ENCODE measurements at places on chromosomes 6 and 20. TPM values are rescaled to one million over a fixed set of nuclear protein-coding genes. Genes with fewer than 3 reads are reported as not detected.

DNA sequence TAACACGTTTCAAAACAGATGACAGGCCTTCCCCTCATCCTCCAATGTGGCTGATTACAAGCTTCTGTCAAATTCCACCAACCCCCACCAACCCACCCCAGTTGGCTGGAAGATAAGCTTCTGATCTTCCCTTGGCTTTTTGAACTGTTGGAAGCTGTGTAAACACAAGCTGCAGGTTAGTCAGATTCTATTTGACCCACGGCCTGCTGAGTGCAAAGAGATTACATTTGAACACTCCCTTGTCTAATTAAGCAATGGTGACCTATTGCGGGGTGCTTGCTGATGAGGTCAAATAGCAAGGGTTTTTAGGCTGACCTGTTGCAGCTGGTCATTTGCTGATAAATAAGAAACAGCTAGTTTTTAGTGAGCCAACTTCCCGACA, 379.7 kb downstream of the BMP2 start:
- peak; percentile 82 for DNase-seq
- no peaks in the 10 kb centered on the region for H3K36me3 ChIP-seq
- H3K27ac ChIP-seq = no peak overlapping the region
- H3K4me3 ChIP-seq = no peak overlapping the region
- peaks cover 17% of the 10 kb centered on the region for H3K4me1 ChIP-seq

DNA sequence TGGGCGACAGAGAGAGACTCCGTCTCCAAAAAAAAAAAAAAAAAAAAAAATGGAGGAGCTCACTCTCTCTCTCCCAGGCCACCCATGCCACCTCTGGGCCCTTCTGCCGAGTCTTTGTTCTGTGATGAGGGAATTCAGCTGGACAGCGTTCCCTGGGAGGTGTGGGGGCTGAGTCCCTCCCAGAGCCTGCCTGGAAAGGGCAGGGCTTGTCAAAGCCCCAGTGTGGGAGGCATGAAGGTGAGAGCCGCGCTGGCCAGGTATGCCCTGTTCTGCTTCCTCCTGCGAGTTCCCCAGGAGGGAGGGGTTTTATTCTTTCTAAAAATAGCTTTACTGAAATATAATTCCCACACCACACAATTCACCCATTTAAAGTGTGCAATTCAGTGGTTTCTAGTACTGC, 69.6 kb downstream of the TMEM242 start:
- H3K4me3 ChIP-seq = no peak overlapping the region
- no peak for DNase-seq
- H3K4me1 ChIP-seq = 0 out of 2 replicates have a peak, but pooled peaks cover 5% of the 10 kb centered on the region
- no peaks in the 10 kb centered on the region for H3K36me3 ChIP-seq
- H3K27me3 ChIP-seq = peaks cover 7% of the 10 kb centered on the region
- H3K27ac ChIP-seq = no peak overlapping the region

The PRR3 gene
- 20.6 TPM for polyA plus RNA-seq

DNA sequence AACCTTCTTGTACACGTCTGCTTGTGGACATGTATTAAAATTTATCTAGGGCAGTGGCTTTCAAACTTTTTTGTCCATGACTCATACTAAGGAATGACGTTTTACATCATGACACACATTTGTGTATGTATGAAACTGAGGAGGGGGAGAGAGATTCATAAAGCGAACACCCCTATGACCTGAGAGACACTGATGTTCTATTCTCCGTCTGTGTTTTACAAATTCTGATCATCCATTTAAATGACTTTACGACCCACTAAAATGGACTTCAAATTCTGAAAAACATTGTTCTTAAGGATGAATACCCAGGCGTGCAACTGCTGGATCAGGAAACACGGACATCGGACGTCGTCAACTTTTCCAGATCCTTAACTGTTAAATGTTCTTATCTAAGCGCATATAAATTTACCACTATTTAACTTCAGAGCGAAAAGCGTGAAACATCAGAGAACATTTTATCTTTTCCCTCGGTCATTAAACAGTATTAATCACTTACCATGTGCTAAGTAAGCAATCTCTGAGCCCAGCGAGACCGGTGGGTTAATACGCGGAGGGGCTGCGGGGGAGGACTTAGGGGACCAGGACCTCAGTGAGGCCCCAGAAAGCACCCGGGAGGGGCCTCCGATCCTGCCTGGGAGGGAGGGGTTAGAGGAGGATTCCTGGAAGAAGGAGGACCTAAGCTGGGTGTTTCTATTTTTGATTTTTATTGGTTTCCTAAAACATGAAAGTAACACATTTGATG, 1.2 kb downstream of the PLAGL1 start:
- 0 out of 2 replicates have a peak, but pooled peaks cover 4% of the 10 kb centered on the region for H3K4me1 ChIP-seq
- H3K36me3 ChIP-seq = no peaks in the 10 kb centered on the region
- no peak overlapping the region for H3K27ac ChIP-seq
- no peak for DNase-seq

The SLC22A1 gene
- polyA plus RNA-seq = 0.82 TPM

The ERVFRD-1 gene
- not detected for polyA plus RNA-seq

Measured in HepG2 (cell line).